Stimulated activated CD8-positive, alpha-beta memory T cell treated with anti-CD3 and anti-CD28 coated beads, Interleukin-4, amount 100 ng/mL, for 48 hours (primary cell): ENCODE measurements at places on chromosomes 3 and 15.

DNA sequence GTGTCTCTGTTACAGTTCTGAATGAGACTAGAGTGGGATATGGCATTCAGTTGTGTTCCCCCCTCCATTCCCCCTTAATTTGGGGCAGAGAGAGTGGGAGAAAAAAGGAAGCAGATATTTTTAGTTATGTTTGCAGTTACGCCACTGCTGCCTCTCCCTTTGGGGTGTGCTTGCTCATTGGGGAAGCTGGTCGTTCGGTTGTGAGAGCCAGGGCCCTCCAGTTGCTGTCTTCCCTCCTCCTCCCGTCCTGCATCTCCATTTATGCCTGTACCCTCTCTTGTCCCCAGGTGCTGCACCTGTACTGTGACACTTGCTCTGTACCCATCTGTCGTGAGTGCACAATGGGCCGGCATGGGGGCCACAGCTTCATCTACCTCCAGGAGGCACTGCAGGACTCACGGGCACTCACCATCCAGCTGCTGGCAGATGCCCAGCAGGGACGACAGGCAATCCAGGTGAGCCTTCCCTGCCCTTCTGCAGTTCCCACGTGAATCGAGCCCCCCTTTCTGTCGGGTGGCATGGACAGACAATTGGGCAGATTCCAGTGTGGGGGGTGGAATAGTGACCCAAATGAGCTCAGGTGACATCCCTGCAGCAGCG is 55.8 kb downstream of the TRIM71 start:
- DNase-seq = no peak

DNA sequence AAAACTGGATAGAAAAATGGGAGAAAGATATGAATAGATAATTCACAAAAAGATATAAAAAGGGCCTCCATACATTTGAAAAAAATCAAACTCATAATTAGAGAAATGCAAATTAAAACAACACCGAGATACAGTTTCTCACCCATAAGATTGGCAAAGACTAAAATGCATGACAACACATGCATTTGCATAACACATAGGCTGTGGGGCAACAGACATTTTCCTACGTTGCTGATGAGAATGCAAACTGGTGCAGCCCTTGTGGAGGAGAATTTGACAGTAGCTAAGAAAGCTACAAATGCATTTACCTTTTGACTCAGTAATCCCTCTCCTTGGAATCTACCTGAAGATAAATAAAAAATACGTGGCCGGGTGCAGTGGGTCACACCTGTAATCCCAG is 11.4 kb upstream of the CAND2 start:
- DNase-seq = no peak

DNA sequence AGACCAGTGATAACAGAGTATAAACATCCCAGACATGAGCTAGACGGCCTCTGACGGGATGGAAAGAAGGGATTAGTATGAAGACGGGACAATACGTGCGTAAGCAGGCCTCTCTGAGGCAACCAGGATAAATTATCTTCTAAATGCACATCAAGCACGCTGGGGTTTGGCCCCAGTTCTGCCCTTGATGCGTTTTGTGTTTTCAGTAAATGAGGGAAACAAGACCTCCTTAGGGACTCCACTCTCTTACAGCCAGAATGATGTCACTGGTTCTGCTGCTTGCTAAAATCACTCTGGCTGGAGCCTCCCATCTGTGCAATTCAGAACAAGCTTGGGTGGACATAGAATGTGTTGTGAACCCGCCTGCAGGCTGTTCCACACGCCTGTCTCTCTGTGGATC is 156.0 kb upstream of the MCTP2 start:
- no peak for DNase-seq

GRCh38 chr3:113263020-113263419 is 51.7 kb downstream of the BOC start:
- DNase-seq = no peak

- DNase-seq = no peak
Measured at GRCh38 chr3:143770391-143770790, 77.9 kb downstream of the SLC9A9 start.

- DNase-seq = no peak
Measured at GRCh38 chr3:41044523-41044922, 154.8 kb upstream of the CTNNB1 start.

DNA sequence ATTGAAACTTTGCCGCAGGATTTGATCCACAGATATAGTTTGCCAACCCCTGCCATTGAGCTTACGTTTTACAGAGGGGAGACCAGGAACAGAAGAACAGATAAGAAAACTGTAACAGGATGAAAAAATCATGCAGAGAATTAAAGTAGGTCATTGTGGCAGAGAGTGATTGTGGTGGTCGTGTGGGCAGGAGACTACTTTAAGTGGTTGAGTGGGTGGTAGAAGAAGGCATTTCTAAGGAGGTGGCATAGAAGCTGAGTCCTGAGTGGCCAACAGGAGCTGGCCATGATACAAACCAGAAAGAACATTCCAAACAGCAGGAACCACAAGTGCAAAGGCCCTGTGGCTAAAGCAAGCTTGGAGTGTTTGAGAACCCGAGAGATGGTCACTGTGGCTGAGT is 34.5 kb downstream of the COLQ start:
- no peak for DNase-seq

- no peak for DNase-seq
Measured at GRCh38 chr3:56019490-56020146, 448.6 kb downstream of the ERC2 start.

DNA sequence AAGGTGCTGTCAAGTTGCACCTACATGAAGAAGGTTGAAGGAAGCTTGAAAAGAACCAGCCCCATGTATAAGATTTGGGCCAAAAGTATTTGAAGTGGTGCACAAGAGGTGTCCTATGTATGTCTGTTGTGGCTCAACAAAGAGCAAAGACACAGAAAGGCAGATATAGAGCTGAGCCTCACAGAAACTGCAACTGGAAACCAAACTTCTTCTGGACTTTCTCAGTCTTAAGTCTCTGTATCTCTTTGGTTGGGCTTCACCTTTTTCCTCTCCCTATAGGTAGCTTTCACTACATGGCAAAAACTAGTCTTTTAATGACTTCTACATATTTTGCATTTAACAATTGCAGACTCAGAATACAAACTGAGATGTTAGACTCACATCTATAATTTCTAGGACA is 8.8 kb upstream of the CMC1 start:
- DNase-seq = no peak

GRCh38 chr3:45362758-45363157 is 25.6 kb upstream of the LARS2 start:
- DNase-seq = no peak

- DNase-seq = no peak
Measured at GRCh38 chr3:157408499-157409149, 28.0 kb upstream of the PTX3 start.

GRCh38 chr15:79219393-79220056 is 63.0 kb upstream of the ANKRD34C start:
- DNase-seq = no peak

DNA sequence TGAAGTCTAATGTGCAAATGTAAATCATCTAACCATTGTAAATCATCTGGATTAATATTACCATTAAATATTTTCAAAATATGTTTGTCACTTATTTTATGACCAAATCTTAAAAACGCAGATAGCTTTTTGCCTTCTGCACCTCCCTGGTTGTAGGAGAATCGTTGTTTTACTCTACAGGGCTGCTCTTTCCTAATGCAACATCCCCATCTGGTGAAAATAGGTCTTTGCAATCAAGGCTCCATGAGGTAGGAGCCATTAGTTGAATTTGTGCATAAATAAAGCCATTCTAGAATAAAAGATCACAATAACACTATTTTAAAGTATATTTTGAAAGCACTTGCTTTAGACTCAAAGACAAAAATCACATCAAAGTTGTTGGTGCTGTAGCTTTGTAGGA is 535.6 kb upstream of the AGTR1 start:
- DNase-seq = no peak

GRCh38 chr3:20405744-20406143 is 219.7 kb upstream of the SGO1 start:
- no peak for DNase-seq

DNA sequence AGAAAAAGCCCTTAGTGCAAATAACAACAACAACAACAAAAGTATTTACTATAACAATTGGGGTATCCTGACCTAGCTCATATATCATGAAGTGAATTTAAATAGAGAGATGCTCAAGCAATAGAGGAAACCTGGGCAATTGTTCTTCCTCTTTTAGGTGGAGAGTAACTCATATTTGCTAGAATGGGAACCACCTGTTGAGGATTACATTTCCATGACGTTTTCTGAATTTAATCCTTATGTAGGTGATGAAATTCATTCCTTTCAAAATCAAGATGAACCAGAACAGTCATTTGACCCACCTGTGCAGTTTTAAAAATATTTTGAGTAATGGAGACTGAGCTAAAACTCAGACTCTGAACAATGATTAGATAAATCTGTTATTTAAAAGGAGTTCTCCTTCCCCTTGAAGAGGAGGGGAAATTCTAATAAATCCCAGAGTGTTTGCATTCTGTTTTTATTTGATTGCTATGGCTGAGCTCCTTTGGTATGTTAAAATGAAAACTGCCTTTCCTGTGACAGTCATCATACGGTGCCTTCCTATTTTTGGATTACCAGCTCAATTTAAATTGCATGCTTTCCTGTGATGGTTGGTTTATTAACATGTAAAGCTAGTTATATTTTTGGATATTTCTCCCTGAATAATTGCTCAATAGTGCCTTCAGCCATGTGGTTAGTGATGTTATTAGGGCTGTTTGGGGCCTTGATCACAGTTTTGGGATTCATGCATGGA is 24.3 kb downstream of the VPS8 start:
- DNase-seq = no peak

DNA sequence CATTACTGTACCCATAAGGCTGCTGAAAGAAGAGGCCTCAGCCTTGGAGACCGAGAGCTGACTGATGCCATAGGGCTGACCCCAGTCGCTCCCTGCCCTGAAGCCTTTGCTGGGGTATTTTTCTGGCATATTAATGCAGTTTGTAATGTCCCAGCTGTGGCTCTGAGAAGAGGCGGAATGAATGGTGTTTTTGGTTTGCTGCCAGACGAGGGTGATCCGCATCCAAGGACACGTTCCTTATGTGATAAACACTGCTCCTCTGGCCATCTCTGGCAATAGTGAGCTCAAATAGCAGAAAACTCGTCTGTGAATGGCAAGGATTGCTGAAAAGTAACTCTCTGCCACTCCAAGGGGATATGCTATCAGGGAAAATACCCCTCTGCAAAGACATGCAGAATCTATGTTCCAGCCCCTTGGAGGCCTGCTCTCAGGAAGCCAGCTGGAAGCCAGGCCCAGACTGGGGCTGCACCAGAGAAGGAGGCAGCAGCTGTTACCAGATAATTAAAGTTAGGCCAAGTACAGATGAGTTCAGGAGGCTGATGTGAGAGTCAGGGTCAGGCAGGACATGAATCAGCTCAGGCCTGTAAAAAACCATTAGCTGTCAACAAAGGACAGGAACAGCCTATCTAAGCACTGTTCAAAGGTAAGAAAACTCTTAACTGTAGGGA is 28.9 kb upstream of the KLHL6 start:
- DNase-seq = no peak

DNA sequence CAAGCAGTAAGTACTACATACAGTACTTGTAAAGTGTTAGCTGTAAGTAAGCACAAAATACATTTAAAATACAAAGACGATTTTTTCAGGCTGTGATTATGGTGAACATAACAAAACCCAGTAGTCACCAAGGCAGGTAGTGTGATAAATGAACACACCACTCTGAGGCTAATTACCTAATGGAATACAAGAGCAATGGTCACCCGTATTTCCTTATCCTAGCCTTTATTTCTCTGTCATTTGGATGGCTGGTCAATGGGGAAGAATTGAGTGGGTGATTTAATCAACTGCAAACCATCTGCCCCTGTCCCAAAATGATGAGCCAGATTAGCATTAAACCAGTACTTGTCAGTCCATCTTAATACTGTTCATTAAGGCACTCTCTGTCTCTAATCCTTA is 89.2 kb upstream of the CGNL1 start:
- DNase-seq = no peak

- DNase-seq = no peak
Measured at GRCh38 chr3:41688595-41689380, 273.1 kb downstream of the ULK4 start.

GRCh38 chr3:13727890-13728289 is 152.0 kb downstream of the WNT7A start:
- no peak for DNase-seq

DNA sequence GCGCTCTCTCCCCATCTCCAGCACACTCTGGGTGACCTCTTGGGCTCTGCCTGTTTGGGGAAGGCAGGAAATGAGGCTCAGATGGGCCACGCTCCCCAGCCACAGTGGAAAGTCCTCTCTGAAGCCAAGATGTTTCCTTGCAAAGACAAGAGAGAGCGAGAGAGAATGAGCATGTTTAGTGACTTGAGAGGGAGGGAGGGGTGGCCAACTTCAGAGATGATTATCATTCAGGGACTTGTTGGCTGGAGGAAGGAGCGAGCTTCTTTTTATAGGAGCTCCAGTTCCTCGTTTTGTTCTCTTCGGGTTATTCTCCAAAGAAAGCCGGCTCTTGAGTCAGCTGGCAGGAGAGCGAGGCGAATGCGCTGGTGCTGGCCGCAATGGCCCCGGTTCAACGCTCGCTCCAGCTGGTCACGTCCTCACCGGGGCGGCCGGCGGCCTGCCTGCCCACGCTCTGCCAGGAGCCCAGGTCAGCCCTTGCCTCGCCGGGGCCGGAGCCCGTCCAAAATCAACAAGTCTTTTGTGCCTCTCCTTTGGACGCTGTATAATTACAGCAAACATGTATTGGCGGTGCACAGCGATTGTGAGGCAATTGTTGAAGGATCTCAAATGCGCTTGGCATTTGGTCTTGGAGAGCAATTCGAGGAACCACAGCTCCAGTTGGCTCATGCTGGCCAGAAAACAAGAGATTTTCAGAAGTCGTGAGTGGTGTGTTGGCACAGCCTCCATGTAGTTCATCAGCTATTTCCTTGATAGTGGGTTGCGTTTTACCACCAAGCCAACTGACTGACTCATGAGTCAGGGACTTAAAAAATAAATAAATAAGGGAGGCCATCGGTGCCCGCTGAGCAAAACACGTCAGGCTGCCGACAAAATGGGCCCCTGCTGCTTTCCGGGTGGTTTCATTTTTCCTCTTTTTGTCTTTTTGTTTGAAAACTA is 288.6 kb downstream of the UACA start:
- DNase-seq = no peak

DNA sequence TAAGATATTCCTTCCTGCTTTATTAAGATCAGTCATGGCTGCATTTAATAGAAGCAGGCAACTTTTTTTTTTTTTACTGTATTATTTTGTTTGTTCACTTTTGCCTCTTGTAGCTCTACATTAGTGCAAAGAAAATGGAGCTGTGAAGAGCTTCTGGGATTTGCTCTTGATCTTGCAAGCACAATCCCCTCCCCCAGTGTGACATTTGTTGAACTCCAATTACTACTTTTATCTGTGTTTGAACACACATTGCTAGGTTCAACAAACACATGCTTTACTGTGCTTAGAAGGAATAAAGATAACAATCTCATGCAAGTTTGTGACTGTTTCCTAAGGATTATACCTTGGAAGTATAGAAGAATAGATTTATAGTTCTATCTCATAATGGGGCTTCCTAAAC is 648.8 kb downstream of the NLGN1 start:
- DNase-seq = no peak

- DNase-seq = no peak
Measured at GRCh38 chr3:108305484-108306172, 9.3 kb downstream of the HHLA2 start.

GRCh38 chr3:126464494-126464893 is 11.2 kb downstream of the ZXDC start:
- DNase-seq = no peak
